ENCODE measurements at places on chromosomes 5 and 9.

DNA sequence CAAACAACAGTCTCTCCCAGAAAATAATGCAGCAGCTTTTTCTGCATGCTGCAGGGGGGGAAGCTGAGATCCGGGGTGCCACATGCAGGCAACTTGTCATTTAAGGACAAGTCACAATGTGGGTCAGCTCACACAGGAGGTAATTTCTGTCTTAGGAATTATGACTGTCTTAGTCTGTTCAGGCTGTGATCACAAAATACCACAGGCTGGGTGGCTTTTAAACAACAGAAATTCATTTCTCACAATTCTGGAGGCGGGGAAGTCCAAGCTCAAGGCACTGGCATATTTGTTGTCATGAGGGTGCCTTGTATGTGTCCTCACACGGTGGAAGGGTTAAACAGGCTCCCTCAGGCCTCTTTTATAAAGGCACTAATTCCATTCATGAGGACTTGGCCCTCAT, 127.7 kb downstream of the DIRAS2 start:
- DNase-seq, result no peak

DNA sequence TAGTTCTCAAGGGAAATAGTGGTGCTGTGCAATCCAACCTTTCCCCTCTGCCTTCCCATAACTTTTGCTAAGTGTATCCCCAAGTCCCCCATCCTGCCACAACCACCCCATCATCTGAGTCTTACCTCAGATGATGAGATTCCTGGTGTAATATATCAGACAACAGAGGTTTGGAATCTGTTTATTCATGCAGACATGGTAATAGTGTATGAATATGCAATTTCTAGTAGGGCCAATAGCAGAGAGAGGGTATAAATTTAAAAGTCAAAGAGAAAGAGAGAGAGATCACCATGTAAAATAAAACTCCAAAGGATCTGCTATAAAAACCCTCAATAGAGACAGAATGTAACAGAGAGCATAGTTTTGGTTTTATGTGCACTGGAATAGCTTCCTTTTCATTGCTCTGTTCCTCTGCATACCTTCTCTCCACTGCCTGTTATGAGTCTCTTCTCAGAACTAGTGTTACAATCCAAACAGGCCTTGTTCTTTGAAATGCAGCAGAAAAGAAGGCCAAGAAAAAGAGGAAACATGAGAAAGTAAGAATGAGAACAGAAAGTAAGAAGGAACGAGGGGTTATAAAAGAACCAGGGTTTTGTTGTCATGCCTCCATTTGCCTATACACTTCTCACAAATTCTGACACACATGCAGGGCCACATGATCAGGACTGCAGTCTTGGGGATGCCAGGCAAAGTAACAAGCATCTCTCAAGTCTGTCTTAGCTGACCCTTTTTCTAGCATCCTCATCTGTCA, 278.0 kb downstream of the CETN3 start:
- DNase-seq, result no peak

GRCh38 chr9:4090491-4090890, 209.4 kb downstream of the GLIS3 start:
- no peak for DNase-seq

GRCh38 chr9:87530716-87531115, 33.0 kb downstream of the DAPK1 start:
- DNase-seq, result no peak

GRCh38 chr9:18362901-18363685, 110.9 kb upstream of the ADAMTSL1 start:
- DNase-seq, result no peak

- no peak for DNase-seq
Measured at GRCh38 chr5:18807256-18808149, 1173.2 kb downstream of the TAF11L14 start.

DNA sequence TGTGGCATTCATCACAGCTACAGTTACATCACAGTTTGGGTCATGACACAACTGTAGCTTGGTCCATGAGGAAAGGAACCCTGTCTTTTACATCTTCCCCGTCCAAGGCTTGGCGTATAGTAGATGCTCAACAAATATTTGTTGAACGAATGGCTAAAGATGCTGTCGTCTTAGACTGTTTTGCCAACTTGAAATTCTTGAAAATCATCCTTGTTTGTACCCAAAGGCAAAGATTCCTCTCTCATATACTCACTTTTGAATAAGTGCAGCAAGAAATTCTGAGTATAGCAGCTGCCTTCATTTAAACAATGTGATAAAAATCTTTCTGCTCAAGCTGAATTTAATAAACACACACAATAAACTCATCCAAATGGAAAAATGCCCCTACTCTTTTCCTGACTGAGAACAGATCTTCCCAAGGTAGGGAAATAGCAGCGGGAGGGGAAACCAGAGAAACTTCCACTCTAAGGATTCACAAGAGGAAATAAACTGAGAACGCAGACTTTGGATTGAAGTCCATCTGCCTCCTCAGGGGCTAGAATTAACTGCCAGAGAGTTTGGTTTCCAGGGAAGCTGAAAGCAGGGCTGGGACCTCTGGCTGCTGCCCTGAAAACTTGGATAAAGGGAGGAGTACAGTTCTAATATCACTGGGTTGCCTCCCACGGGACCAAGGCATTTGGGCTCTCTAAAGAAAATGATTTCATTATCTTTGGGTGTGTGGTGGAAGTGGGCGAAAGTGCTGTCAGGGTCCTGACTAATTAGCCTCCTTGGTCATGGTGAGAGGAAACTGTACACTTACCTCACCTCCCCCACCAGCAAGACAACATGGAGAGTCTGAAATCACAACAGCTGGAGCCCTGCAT, 99.1 kb downstream of the DPYSL3 start:
- no peak for DNase-seq

- peak; percentile 58 for DNase-seq
Measured at GRCh38 chr9:72983512-72984225, 30.8 kb upstream of the ALDH1A1 start.

GRCh38 chr9:136746621-136747020, 1.7 kb downstream of the LCN6 start:
- no peak for DNase-seq

DNA sequence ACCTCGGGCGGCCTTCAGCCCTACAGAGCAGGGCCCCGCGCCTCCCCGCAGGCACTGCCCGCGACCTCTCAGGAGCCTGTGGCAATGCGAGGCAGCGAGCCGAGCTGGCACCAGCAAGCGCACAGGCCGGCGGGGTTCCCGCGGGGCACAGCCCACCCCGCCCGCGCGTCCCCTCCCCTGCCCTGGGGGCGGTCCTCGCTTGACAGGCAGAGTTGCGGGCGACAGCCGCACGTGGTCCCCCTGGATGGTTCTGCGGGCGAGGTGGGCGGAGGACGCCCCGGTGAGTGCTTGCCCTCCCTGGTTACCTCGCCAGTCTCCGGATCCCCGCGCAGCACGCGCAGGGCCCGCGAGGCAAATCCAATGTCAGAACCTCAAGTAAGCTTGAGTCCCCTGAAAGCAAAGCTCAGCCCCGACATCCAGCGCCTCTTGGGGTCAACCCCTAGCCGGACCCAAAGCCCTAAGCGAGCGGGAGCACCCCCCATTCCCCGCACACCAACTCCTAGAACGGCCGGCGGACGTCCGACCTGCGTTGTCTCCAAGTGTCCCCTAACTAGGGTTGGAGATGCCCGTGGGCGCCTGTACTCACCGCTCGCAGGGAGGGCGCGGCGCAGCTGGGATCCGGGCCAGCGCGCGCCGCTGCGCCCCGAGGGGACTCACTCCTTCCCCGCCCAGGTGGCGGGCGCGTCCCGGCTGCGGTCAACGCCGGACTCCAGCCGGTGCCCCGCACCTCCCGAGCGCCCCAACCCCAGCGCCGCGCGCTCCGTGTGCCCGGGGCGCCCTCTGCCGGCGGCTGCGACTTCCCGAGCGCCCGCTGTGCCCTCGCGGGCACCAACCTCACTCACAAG, at the start of gene DRD1:
Gene DRD1 (minus strand): TSS at position 123 of the 845 bp plus-strand sequence. CDS start 1,083 bp downstream, outside the sequence.
- DNase-seq, result no peak

DNA sequence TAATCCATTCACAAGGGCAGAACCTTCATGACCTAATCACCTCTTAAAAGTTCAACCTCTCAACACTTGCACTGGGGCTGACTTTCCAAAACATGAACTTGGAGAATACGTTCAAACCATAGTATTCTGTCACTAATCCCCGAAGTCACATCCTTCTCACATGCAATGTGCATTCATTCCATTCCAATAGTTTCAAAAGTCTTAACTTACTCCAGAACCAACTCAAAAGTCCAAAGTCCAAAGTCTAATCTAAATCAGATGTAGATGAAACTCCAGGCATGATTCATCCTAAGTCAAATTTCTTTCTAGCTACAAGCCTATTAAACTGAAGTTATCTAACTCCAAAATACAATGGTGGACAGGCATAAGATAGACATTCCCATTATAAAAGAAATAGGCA, 21.7 kb upstream of the ADAMTSL1 start:
- no peak for DNase-seq

DNA sequence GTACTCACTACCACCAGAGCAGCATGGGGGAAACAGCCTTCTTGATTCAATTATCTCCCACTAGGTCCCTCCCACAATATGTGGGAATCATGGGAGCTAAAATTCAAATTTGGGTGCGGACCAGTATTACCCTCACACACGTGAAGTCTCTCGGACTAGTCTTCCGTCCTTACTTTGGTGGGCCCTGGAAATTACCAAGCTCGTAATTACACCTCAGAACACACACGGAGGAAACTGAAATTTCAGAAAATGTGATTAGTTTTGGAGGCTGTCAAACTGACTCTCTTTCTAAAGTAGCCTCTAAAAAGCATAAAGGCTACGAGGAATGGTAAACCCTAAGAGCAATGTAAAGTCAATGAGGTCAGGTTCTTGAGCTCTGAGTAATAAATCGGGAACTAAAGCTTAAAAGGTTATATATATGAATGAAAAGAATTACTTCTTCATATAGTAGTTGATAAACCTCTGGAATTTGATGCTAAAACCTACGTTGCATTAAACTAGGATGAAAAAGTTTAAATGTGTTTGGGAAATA, 842 bp upstream of the FEM1C start:
- DNase-seq, result no peak

GRCh38 chr5:151328734-151329133, 18.6 kb downstream of the SLC36A2 start:
- no peak for DNase-seq
